NCI-H510A (cell line): ENCODE measurements at places on chromosomes 1 and 21.

DNA sequence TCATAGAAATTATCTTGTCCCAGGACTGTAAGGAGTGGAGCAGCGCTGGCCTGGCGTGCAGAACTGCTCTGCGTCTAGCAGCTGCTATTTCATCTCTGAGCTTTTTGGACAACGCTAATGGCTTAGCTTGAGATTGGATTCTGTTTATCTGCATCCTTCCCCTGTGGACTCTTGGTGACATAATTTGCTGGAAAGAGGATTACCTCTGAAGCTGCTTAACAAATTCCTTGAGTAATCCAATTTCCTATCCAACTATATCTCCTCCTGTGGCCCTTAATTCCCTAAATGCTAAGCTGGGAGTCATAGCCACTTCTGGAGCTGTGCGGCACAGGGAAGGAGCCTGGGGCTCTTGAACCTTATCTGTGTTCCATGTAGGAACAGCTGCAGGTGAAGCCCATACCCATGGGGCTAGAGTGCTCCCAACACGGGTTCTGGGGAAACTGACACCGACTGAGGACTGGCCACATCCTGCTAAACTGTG lies 43.2 kb downstream of the IL6R start:
- DNase-seq: no peak

- no peak for DNase-seq
Observed at GRCh38 chr1:16208270-16208987, 4.0 kb downstream of the ARHGEF19 start.

DNA sequence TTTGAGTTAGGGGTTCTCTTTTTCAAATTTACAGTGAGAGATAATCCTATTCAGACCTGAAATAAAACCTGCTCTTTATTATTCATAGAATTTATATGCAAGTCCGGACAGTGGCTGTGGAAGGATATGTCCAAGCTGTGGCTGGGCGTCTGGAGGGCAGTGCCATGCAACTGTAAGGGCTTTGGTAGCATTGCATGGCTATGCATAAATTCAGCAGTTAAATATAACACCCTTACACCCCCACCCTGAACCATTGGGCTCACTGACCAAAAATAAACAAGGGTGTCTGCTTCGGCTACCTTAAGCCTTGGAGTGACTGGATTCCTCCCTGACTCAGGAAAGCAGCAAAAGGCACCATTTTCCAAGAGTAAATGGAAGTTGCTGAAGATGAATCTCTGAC lies 5.4 kb downstream of the CHTOP start:
- no peak for DNase-seq

- DNase-seq: no peak
Observed at GRCh38 chr1:246107516-246108277, 399.4 kb downstream of the SMYD3 start.

GRCh38 chr1:210686841-210687240 lies 358.1 kb downstream of the HHAT start:
- no peak for DNase-seq

DNA sequence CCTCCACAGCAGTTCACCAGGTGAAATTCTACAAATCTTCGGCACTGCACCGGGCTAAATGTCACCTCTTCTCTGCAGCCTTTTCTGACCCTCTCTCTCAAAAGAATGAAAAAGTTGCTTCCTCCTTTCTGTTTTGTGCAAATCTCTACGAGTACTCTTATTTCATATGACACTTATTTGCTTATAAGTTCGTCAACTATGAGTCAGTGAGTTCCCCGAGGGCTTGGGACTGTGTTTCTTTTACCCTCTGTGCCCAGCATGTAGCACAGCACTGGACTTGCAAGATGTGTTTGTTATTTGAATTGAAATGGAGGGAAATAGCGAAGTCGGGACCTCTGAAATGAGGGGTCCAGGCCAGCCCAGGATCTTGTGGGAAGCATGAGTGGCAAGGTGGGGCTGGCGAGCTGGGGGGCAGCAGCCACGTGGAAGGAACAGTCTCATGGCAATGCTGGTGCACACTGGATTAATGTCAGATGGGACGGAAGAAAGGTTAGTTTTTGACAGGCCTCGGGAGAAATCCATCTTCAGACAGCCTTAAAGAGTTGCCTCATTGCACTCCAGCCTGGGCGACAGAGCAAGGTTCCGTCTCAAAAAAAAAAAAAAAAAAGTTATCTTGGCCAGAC lies 6.2 kb downstream of the SLC6A9 start:
- no peak for DNase-seq

GRCh38 chr1:96878640-96879039 lies 157.1 kb downstream of the PTBP2 start:
- DNase-seq: no peak

DNA sequence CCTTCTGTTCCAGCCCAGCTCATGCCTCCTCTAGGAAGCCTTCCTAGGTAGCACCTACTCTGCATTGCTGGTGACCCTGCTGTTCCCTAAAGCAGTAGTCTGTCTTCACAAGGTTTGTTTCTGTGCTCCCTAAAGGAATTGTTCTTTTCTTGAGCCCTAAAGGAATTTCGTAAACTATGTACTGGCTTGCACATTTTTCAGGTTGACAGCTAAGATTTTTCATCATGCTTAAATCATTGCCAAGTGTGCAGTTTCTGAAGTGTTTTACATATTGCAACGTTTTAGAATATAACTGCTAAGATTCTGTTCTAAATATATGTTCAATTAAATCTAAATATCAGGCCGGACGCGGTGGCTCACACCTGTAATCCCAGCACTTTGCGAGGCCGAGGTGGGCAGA lies 13.1 kb downstream of the S100A16 start:
- no peak for DNase-seq

DNA sequence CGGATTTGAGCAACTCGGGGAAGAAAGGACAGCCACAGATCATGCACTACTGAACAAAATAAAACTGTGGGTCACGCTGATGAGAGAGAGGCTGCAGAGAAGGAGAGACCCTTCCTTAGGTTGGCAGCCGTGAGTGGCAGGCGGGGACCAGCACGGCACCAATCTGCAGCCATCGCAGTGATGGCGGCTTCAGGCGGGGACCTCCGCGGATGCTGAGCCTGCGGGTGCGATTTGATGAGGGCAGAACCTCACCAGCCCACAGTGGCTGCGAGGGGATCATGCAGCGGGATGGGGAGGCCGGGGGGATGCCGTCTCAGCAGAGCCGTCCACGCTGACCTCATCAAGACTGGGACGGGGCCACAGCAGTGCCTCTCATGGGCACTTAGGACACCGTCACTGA lies 11.8 kb downstream of the ITGB2 start:
- DNase-seq: no peak

GRCh38 chr1:229003233-229004031 lies 267.5 kb upstream of the RAB4A start:
- no peak for DNase-seq

GRCh38 chr1:42210421-42211133 lies 46.0 kb upstream of the GUCA2A start:
- DNase-seq: no peak

DNA sequence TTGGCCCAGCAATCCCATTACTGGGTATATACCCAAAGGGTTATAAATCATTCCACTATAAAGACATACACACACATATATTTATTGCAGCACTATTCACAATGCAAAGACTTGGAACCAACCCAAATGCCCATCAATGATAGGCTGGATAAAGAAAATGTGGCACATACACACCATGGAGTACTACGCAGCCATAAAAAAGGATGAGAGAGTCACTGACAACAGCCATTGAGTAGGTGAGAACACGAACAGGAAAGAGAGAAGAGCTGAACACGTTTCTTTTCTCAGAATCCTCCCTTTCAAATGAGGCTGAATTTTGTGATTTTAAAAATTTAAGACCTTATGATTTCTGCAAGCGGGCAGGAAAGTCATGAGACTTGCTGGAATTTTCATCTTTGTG lies 10.1 kb upstream of the RABGAP1L start:
- DNase-seq: no peak

DNA sequence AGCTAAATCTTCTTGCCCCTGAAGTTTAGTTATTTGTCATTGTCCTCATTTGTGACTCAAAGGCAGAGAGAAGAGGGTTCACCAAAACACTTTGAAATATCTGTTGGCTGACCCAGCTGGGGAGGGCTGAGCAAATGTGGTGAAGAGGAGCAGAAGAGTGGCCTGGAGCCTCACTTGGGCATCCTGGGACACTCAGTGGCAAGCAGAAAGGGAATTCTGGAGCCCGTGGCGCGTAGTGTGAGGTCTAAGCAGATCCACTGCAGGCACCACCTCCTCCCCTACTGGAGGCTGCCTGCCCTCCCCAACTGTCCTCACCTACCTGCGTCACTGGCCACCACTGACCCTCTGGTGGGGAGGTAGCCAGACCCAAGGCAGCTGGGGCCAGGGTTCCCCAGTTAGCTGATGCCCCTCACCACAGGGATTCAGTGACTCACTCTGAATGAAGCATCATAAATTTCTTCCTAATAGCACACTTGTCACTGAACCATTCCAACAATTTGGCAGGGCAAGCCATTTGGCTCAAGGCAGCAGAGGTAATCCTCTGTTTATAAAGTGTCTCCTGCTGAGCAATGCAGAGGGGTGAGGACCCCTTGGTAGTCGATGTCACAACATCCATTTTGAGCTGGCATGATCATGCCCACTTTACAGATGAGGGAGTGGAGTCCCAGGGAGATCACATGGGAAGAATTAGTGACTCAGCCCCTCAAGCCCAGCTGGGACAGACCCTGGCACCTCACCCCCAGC lies 80.3 kb downstream of the NENF start:
- DNase-seq: no peak

GRCh38 chr1:89598450-89599331 lies 34.2 kb upstream of the LRRC8C start:
- DNase-seq: no peak

DNA sequence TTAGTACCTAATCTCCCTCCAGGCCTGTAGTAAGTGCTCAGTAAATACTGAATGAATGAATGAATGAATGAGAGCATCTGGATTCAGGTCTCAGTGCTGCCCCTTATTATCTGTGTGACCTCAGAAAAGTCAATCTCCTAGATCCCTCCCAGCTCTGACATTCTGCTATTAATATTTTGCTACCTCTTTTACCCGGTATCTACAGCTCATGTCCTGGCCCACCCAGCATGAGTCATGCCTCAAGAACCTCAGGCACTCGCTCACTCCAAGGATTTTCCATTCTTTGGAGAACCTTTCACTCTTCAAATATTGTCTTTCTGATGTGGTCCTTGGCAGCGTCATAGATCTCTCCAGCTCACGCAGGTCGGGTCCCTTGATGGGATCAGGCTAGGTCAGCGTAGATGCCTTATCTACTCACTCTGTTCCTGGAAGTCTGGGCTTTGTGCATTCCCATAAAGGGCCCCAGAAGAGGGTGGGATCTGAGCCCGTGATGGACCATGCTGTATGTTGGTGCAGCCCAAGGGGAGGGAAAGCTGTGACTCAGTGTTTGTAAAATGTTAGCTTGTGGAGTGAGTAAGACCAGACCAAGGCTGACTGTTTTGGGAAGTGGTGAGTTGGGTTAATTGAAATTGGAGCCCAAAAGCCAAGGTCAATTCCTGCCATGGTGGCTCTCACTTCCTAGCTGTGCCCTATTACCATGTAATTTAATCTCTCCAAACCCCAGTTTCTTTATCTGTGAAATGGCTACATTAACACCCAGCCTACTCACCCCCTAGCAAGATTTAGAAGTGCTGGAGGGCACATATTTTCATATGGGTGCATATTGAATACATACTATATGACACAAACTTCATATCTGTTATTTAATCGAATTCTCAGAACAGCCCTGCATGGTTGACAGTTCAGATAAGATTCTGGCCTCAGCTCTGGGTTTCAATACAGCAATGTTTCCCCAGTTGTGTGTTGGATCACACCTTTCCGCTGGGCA lies 214.1 kb upstream of the USP24 start:
- no peak for DNase-seq

GRCh38 chr1:54863267-54863665 lies 23.7 kb downstream of the DHCR24 start:
- no peak for DNase-seq

DNA sequence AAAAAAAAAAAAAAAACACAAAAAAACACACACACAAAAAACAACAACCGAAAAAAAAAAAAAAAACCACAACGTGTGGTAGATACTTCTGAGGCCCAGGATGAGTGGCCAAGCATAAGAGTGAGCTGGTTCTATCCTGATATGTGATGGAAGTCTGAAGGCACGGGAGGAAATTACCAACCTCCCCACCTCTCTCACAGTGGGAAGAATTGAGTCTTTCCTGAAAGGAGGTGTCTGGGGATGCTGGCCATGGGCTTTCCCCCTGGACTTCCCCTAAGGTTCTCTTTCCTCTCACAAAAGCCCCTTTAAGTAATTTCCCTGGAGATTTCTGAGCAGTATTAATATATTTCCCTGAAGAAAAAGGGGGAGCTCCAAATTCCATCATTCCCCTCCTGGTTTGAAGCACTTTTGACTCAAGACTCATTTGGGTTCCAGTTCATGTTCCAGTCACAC lies 5.2 kb downstream of the TMCC2 start:
- no peak for DNase-seq

GRCh38 chr1:10832703-10833102 lies 36.3 kb upstream of the CASZ1 start:
- no peak for DNase-seq

DNA sequence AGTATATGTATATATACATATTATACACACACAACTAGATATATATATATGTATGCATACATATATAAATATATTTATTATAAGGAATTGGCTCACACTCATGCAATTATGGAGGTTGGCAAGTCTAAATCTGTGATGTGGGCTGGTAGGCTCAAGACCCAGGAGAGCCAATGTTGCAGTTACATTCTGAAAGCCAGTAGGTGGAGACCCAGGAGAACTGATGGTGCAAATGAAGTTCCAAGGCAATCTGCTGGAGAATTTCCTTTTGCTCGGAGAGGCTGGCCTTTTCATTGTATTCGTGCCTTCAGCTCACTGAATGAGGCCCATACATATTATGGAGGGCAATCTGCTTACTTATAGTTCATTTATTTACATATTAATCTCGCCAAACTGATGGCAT lies 9.4 kb downstream of the IVL start:
- no peak for DNase-seq

GRCh38 chr1:235100194-235100772 lies 28.4 kb downstream of the TOMM20 start:
- DNase-seq: no peak

- DNase-seq: no peak
Observed at GRCh38 chr1:226625326-226625725, 76.8 kb downstream of the STUM start.
